Right atrium auricular region (tissue), 2 donors: ENCODE measurements at places on chromosomes 5 and 9. TPM values are rescaled to one million over a fixed set of nuclear protein-coding genes. Genes with fewer than 3 reads are reported as not detected.

- DNase-seq: no peak
Measured at GRCh38 chr5:132708645-132709044, 28.7 kb downstream of the KIF3A start.

- peak; percentile 63 for DNase-seq
Measured at GRCh38 chr9:137545123-137545522, 5.1 kb downstream of the PNPLA7 start.

DNA sequence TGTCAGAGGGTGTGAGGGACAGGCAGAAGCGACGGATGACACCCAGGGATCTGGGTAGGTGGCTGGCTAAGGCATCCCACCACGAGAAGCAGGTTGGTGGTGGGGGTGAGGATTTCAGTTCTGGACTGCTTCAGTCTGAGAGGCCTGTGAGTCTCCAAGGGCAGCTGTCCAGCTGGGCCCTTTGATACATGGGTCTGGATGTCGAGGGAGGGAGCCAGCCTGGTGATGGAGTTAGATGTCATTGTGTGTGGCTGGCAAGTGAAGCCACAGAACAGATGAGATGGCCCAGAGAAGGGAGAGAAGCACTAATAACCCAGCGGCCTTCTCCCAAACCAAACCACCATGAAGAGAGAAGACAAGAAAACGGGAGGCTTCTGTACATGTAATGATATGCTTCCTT lies 11.1 kb downstream of the MED27 start:
- no peak for DNase-seq

GRCh38 chr5:36403632-36404311 lies 102.1 kb upstream of the RANBP3L start:
- DNase-seq: peak; percentile 74

DNA sequence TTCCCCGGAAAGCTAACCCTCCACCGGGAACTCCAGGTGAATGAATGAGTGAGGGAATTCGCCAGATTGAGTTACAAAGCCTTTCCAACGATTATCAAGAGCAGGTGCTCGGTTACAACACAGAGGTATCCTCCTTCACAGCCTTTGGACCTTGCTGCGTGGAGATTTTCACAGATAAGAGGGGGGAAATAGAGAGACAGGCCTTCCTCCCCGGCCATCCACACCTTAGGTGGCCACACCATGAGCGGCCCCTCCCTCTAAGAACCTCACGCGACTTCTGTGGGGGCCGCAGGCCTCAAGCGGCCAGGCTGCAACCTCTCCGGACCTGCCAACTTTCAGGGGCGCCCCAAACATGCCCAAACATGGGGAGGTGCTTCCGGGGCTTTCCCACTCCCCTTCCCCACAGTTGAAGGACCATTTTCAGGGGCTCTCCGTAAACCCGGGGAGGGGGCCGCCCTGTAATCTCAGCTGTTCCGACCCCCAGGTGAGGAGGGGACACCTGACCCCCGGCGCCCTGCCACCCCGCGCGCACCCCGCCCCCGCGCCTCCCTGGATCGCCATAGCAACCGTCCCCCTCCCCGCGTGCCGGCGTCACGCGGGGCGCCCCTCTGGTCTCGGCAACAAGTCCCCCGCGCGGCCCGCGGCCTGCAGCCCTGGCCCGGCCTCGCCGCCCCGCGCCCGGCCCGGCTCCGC lies 603 bp downstream of the DENND1A start:
- no peak for DNase-seq

DNA sequence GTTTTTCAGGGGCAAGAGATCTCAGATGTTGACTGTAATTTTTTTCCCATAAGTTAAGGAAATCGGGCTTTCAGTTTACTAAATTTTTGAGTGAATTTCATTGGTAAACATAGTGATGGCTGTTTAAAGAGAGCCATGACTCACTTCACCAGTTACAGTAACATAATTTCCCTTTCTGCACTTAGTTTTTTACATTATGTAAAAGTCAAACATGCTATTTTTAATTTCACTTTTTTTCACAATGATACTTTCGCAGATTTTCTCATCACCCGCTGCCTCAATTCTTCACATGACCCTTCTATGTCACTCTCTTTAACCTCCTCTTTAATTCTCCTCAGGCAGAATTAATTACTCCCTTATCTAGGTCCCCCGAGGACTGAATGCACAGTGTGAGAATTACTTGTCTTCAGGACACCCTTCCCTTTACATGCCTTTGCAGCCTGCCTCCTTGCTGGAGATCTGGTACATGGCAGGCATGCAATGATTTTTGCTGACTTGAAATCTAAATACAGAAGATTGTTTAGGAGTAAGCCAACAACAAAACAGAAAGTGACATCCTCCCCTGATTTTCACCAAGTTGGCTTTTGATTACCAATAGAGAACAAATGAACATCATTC lies 217.5 kb upstream of the S1PR3 start:
- DNase-seq: no peak

GRCh38 chr5:175821790-175822211 lies 49.6 kb upstream of the CPLX2 start:
- DNase-seq: no peak

- DNase-seq: no peak
Measured at GRCh38 chr9:36149197-36149596, 12.7 kb downstream of the GLIPR2 start.

GRCh38 chr5:143174714-143175398 lies 228.6 kb downstream of the NR3C1 start:
- DNase-seq: no peak

DNA sequence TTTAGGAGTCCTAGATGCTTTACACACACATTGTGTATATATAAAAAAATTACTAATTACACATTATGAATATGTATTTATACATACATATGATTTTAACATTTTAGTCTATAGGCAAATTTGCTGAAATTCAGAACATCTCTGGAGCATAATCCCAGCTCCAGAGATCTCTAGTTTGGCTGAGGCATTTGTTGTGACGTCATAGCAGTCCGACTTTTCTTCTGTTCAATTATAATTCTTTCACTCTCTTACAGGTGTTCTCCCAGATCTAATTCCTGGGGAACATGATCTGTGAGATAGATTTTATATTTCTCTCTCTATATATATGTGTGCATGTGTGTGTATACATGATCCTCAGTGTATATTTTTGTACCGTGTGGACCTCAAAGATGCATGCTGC lies 1876.2 kb downstream of the EFNA5 start:
- DNase-seq: no peak

- no peak for DNase-seq
Measured at GRCh38 chr5:172782169-172783039, 11.4 kb upstream of the DUSP1 start.

TAS2R1 gene
- not detected for total RNA-seq

WNT8A gene
- not detected for total RNA-seq
